Kidney (tissue), 22 donors: ENCODE measurements at places on chromosomes 6 and 20. TPM values are rescaled to one million over a fixed set of nuclear protein-coding genes. Genes with fewer than 3 reads are reported as not detected.
A peak's percentile ranks its signal among the peaks of the same experiment; 100 is the strongest.

HMGCLL1 gene
- 2.0 TPM for polyA plus RNA-seq

DNA sequence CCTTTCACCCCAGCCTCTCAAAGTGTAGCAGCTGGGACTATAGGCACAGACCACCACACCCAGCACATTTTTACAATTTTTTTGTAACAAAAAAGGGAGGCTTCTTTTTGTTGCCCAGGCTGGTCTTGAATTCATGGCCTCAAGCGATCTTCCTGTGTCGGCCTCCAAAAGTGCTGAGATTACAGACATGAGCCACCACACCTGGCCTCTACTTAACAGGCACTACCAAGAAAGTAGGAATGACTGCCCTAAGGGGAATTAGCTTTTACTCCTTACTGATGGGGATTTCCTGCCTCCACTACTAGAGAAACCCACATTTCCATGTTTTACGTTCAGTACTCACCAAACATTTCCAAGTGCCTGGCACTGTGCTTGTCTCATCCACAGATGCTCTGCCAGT, 109.6 kb downstream of the CARMIL1 start:
- DNase-seq: no peak

DNA sequence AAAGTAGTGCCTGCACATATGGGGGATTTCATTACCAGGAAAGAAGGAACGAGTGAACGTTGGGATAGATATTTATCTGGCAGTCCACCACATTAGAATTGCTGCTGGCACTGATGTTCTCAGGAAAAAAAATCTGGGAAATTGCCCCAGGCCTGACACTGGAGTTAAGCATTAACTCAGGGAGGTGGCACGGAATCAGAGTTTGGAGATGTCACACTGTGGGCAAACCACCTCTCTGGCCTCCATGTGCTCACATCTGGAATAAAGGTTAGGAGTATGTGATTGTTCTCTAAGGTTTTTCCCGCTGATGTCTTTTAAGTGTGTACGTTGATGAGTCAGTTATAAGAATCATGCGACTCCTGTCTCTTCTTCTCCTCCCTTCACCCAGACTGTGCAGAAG, 7.9 kb downstream of the TGM3 start:
- DNase-seq: no peak

DNA sequence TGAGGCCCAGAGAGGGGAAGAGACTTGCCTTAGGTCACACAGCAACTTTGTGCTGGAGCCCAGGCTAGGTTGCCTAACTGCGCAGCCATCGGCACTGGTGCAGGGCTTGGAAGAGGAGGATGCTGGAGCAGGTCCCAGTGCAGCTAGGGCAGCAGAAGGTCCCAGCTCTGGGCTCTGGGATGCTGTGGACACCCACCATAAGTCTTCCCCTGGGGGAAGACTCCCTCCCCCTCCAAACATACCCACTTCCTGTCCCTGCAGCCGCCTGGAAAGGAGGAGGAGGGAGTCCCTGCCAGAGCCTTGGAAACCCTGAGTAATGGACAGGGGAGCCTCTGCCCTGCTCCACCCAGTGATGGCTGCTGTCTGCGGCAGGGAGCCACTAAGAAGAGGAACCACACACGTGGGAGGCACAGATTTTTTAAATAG, 93.6 kb downstream of the NCR2 start:
- DNase-seq: no peak

- peak; percentile 79 for DNase-seq
Measured at GRCh38 chr20:1894951-1895673, at the start of gene SIRPA. Gene SIRPA, plus strand, starts transcription at chr20:1895407. Its CDS starts 41 bp downstream, at chr20:1895448.

DNA sequence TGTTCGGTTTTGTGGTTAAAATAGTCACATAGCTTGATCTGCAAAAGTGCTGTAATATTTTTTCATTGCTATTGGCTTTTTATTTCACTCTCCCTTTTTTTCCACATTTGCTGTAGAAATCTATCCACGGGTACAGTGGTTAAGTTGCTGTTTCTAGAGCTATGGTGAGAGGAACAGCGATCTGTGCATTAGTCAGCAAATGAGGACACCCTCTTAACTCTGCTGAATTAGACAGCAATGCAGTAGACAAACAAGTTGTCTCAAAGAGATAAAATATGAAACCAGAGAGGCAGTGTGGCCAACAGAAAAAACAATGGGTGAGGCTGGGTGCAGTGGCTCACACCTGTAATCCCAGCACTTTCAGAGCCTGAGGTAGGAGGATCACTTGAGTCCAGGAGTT, 17.6 kb upstream of the SYNJ2 start:
- DNase-seq: no peak

- no peak for DNase-seq
Measured at GRCh38 chr20:36550790-36551299, 9.5 kb downstream of the MYL9 start.

DNA sequence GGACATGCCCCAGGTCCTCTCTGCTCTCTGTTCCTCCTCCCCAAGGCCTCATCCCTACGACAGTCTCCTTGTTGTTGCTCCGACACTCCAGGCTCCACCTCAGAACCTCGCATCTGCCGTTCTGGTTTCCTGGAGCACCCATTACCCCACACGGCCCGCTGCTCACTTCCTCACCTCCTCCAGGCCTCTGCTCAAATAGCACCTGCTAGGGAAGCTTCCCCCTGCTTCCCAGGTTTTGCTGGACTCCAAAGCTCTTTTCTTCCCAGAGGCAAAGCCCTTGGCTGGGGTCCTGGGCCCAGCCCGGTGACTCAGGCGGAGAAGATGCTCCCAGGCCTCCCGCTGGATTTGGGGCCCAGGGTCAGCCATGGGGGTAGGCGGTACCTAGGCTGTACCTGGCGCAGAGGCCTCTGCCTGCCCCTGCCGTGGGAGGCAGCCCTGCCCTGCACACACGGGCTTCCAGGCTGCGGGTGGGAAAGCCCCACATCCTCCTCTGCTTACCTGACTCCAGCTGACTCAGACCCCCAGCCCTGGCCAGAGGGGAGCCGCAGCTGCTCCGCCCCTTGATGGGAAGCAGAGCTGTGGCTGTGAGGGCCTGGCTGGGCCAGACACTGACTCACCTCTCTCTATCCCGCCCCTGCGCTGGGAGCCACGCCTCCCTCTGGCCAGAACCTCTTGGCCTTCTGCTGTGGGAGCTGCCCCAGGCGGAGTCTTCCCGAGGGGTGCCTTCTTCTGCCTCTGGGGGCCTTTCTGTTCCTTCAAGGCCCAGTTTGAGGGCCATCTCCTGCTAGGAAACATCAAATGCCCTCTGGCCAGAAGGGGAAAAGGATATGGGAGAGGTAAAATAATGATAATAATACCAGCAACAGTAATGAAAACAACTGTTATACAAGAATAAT, 130.5 kb downstream of the CEBPB start:
- DNase-seq: peak; percentile 63

DNA sequence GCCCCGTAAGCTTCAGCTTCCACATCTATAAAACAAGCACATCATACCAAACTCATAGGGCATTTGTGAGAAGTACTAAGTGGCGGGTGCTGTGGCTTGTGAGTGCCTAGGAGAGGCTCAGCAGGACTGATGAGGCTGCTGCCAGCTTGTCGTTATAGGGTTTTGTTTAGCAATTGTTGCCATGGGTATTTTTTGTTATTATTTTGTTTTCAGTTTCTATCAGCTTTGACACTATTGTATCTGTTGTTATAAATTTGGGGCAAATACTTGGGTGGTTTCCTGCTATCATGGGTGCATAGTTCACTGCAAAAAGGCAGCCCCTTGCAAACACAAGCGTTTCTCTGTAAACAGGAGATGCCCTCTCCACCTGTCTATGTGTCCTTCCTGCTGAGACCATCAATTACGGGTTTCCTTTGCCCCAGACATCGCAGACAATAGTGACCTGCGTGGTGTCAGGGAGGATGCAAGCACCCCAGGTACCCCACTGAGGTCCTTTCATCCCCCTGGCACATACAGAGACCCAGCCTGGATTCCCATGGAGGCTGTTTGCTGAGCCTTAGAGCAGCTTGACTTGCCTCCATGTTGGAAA, 3.1 kb upstream of the CCDC167 start:
- DNase-seq: no peak

PNPLA1 gene
- polyA plus RNA-seq: 1.2 TPM

GPRC6A gene
- polyA plus RNA-seq: 0.73 TPM

DNA sequence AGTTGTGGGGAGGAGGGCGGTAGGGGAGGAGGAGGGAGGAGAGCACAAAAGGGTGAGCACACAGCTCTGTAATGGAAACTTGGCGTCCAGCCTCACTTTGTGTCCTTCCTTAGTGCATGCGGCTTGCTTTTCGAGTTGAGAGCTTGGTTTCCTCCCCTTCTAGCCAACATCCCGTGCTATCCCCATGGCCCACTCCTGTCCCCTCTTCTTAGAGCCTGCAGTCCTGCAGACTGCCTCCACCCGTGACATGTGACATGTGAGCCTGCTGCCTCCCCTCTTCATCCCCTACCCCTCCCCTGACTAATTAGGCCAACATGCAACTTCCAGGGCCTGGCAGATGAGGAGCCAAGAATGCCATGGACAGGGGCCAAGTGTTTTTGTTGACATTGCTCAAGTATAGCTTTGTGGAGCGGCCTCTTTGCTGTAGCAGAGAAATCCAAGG, 63.2 kb downstream of the SLC24A3 start:
- DNase-seq: peak; percentile 59

BPIFB4 gene
- not detected for polyA plus RNA-seq

GRCh38 chr6:37489697-37490336, 9.9 kb downstream of the CCDC167 start:
- peak; percentile 64 for DNase-seq

- no peak for DNase-seq
Measured at GRCh38 chr6:113491376-113491775, 365.8 kb upstream of the MARCKS start.

- DNase-seq: no peak
Measured at GRCh38 chr6:65979120-65979519, 272.1 kb upstream of the EYS start.

GRCh38 chr6:43211955-43212354, 17.3 kb downstream of the DNPH1 start:
- no peak for DNase-seq

GRCh38 chr6:137901454-137901853, 34.4 kb downstream of the TNFAIP3 start:
- no peak for DNase-seq

GRCh38 chr6:69456086-69456485, 340.7 kb downstream of the LMBRD1 start:
- no peak for DNase-seq

GRCh38 chr6:160137989-160138835, 16.6 kb downstream of the SLC22A1 start:
- DNase-seq: no peak

TP53RK gene
- polyA plus RNA-seq: 9.3 TPM

DNA sequence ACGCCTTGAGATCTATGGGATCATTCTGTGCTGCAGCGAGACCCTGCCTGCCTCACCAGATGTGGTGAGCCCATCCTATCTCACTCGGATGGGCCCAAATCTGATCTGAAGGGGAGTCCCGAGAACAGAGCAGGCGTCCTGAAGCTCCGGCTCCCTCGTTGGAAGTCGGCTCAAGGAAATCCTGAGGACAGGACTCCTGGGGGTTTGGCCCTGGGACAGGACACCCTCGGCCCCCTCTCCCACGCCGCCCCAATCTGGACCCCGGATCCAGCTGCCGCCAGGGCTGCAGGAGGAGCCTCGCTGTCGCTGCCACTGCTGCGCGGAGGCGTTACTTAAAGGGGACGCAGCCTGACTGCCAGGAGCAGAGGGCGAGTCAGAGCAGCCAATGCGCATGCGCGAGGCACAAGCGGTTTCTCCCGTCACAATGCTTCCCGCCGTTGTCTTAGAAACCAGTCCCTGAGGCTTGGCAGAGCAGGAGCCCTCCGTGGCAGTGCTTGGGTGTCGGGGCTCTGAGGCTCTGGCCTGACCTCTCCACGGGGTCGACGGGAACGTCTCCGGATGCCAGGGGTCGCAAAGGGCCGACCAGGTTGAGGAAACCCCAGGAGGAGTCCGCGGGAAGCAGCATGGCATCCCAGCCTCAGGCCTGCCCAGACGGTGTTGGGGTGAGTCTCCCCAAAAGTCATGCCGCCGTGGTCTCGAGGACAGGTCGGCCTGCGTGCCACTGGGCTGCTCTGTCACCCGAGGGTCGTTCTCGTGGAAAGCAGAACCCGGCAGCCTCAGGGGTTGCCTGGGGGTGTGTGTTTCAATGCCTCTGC, 1567.8 kb upstream of the DEFB115 start:
- peak; percentile 64 for DNase-seq

GRCh38 chr6:38354905-38355304, 284.8 kb downstream of the BTBD9 start:
- no peak for DNase-seq

DNA sequence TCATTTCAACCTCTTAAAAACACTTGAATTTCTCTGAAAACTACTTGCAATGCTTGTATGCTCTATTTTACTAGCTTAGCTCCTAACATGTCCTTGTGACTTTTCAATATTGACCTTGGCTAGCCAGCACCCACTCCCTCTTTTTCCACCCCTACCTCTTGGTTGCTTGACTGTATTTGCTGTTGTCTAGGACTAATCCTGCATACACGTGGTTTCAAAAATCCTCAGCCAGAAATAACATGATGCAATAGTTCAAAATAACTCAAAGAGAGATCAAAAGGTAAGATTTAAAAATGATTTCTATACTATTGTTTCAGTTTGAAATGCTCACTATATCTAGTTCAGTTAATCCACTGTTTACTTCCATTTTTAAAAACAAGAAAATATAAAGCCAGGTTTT, 102.3 kb upstream of the TBX18 start:
- no peak for DNase-seq

TEAD3 gene
- 11.3 TPM for polyA plus RNA-seq

DNA sequence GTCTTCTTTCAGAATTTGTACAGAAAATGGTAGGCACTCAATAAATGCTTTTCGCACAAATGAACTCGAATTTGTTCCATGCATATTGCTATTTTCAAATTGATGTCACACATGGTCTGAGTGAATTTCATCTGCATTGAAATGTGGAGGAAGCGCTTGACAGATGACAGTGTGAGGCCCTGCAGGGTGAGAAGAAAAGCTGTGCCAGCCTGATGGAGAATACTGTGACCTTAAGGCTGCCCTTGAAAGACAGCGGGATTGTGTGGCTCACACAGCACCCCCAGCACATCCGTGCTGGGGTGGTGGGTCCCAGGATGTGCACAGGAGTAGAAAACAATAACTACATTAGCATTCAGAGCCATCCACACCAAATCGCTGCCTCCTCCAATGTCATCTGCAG, 14.8 kb upstream of the MCHR2 start:
- no peak for DNase-seq

FAM217B gene
- 3.2 TPM for polyA plus RNA-seq

PFDN4 gene
- 49.5 TPM for polyA plus RNA-seq

OOEP gene
- not detected for polyA plus RNA-seq

RIPPLY2 gene
- not detected for polyA plus RNA-seq

MDFI gene
- 2.3 TPM for polyA plus RNA-seq

DNA sequence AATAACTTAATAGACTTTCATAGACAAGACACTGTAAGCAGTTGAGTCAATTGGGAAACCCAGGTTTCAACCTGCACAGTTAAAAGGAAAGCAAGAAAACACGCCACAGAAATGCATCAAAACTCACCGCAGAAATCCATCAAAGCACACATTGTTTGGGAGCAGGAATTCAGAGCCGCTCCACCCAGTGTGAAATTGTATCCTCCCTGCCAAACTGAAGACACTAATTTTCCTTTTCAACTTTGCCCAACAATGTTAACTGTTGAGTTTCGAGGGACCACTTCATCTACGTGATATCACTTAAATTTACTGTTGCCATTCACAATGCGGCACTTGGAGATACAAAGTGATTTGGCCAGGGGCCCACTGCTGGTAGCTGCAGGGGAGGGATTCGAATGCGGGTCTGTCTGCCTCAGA, 92.7 kb downstream of the DACT2 start:
- DNase-seq: no peak

GRCh38 chr20:4089756-4090487, 74.6 kb upstream of the RNF24 start:
- no peak for DNase-seq
